Activated T-helper 1 cell treated with anti-CD3 and anti-CD28 coated beads, Interleukin-2, amount 50 U/mL, for 16 hours (primary cell): ENCODE measurements at places on chromosomes 11 and 22.

DNA sequence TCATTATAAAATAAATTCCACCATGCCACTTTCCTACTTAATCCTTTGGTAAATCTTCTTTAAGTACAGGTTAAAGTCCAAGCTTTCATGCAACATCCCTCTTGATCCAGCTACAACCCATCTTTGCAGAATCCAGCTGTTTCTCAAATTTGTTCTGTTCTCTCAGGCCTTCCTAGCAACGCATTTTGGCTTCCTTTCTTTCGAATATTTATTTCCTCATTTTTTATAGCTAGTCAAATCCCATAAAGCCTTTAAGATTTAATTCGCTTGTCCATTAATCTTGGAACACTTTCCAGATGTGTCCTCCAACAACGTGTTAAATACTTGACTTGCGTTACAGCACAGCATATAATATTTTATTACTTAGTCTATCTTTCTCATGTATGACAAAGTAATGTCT lies 600.1 kb upstream of the CHORDC1 start:
- DNase-seq = no peak

GRCh38 chr11:109902764-109903433 lies 190.3 kb upstream of the ZC3H12C start:
- no peak for DNase-seq

GRCh38 chr22:28882545-28882877 lies 861 bp upstream of the ZNRF3 start:
- no peak for DNase-seq

DNA sequence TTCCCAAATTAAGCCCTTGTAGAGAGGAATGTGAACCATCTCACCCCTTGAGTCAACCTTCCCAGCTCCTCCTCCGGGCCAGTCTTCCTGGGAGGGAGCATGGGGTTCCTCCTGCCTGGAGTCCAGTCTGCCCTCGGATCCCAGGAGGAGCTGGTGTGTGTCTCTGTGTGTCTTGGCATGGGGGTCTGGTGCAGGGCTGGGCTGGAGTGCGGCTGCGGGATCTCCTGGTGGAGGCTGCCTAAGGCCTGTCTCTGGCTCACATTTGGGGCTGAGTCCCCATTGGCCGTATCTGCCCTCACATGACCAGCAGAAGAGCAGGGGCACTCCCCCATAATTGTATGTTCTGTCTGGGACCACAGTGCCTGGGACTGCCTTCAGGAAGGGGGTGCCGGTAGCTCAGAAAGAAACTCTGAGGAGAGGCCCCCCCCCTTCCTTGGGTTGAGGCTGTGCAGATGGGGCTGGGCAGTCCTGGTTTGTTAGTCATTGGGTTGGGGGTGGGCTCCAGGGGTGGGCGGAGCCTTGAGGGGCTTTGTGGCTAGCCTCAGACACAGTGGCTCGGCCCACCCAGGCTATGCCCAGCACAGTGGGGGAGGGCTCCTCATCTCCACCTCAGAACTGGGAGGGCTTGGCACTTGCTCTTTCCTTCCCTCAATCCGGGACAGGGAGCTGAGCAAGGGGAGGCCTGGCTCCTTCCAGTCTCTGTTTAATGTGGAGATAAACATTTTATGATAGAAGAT lies 2.9 kb downstream of the C1QTNF5 start:
- DNase-seq = no peak

DNA sequence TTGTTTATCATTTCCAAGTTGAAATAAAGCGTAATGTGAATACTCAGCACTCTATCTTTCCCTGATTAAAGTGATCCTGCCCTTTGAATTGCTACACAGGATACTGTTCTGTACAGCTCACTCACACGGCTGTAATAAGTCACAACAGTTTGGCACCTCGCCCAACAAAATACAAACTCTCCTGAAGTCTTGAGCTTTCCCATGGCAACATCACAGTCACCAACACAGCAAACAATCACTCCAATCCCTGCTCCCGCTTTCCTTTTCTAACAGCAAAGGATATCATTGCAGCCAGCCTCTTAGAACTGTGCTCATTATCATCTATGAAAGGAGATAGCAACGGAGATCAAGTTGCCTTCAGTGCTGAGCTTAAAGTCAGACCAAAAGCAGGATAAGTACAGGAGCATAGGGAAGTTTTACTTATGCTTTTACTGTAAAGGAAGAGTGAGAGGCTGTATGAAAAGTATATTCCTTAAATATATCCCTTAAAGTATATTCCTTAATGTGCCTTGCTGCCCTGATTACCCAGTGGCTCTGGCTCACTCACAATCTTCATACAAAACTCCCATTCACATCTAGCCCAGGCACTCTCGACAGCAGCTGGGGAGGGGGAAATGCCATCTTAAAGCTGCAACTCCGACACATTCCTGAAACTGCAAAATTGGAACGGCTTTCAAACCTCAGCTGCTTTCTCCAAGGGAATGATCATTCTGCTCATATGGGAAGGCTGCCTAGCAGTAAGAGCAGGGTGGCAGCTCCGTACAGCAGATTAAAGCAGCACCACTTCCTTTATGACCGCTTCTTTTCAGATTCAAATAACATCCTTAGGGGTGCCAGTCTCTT lies 35.8 kb downstream of the MAML2 start:
- no peak for DNase-seq

- no peak for DNase-seq
These were observed 4.8 kb downstream of the DSCAML1 start for GRCh38 chr11:117792241-117792640.

GRCh38 chr11:43969543-43969942 lies 27.1 kb downstream of the C11orf96 start:
- DNase-seq = no peak

DNA sequence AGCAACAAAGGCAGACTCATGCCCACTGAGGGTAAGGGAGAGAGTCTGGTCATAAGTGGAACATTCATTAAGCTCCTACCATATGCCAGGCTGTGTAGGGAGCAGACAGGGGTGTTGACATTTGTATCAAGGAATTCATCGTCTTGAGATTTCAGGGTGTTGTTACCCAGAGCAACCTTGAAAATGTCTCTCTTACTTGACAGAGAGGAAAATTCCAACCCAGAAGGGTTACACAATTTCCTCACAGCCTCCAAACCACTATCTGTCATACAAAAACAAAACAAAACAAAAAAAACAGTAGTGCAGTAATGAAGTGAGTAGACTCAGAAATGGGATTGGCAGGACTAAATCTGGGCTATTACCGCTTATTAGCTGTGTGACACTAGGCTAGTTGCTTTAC lies 113.2 kb downstream of the MIAT start:
- no peak for DNase-seq

- DNase-seq = no peak
These were observed 12.6 kb downstream of the RHBDD3 start for GRCh38 chr22:29255064-29255621.

DNA sequence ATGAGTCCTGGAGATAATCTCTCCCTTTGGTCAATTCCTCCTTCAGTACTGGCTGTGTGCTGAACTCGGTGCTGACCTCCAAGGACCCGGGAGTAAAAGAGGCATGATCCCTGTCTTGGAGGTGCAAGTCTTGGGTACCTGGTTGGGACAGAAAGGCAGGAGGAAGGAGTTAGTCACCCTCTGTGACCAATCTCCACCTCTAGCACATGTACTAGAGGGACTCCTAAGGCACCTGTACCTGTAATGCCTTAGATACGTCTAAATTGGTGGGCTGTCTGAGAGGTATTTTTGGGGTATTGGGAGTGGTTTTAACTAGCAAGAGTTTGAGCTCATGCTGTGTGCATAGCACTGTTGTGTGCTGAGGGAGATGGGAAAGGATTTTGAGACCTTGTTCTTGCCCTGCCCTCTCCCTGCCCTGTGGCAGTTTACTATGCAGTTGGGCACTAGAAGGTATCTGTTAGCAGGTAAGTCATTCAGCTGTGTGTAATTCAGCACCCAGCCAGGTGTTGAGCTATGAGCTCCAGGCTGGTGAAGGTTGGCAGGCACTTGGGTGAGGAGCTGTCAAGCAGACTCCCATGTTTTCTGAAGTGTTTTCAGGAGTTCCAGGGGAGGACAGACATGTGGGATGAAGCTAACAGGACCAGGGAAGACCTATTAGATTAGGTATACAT lies 2.5 kb downstream of the PANX1 start:
- no peak for DNase-seq

- DNase-seq = no peak
These were observed 21.1 kb upstream of the KLHL35 start for GRCh38 chr11:75453916-75454655.

DNA sequence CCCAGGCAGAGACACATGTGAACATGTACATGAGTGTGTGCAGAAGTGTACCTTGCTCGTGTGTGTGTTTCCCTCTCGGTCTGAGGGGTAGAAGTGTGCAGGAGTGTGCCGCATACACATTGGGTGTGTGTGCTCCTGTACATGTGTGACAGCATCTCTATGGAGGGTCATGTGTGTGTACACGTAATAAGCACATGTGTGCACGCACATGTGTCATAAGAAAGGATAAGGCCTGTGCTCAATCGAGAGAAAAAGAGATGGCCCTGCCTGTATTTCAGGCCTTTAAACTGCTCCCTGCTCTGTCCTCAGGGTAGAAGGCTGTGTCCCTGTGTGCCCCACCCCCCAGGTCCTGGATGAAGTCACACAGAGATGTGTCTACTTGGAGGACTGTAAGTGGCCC lies 61.8 kb downstream of the OTOG start:
- no peak for DNase-seq

- DNase-seq = no peak
These were observed 35.9 kb upstream of the HORMAD2 start for GRCh38 chr22:30044369-30044768.

DNA sequence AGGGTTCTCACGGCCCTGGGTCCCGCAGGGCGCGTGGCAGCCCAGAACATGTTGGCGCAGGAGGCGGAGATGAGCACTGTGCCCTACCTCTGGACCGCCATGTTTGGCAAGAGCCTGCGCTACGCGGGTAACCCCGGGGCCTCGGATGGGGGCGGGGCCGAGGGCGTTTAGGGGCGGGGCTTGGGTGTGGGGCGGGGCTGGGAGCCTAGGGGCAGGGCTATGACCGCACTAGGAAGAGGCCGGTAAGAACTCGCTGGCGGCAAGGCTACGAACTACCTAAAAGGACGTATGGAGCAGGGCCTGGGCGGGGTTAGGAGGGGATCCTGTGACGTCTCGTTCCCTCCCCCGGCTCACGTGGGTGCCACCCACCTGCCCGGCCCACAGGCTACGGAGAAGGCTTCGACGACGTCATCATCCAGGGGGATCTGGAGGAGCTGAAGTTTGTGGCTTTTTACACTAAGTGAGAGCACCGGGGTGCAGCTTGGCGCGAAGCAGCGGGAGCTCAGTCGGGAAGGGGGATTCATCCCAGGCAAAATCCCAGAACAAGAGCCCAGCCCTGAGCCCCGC lies 2.8 kb upstream of the LZTR1 start:
- peak; percentile 41 for DNase-seq

GRCh38 chr11:64119700-64120099 lies 46.2 kb downstream of the MACROD1 start:
- DNase-seq = no peak

DNA sequence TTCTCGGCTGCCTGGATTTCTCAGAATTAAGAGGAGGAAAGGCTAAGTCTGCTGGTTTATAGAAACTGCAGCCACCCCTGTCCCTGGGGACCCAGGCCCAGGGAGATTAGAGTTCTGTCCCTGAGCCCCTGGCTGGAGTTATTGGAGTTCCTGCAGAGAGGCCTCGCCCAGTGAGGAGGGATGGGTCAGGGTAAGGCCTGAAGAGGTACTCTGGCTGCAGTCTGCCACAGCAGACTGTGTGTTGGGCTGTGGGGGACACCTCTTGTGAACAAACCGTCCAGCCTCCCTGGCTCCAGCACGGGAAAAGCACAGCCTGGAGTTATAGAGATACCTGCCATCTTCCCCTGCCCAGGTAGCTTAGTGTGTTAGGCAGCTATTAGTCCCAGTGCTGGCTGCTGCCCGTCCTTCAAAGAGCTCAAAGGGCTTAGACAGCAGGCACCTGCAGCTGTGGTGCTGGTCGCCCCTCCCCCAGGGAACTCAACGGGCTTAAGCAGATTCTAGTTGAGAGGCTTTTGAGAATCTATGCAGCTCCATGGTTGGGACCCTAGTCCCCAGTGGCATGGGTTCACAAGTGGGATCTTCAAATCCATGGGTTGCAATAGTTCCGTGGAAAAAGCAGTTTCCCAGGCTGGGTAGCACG lies 36.6 kb upstream of the MUC15 start:
- DNase-seq = no peak

DNA sequence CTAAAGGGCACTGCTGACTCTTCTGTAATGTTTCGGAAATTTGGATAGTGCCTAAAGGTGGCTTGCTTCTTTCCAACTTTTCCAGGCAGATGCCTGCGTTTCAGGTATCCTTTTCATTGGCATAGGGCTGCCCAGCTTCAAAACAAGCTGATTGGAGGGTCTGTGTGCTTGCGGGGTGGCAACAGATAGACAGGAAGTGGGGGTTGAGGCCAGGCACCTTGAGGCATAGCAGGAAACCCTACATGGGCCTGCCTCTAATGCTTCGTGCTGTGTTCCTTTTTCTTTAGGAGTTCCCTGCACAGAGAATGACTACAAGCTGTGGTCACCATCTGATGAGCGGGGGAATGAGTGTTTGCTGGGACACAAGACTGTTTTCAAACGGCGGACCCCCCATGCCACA lies 92.2 kb upstream of the SORL1-AS1 start:
- DNase-seq = no peak

GRCh38 chr22:26552466-26552865 lies 37.5 kb downstream of the TPST2 start:
- no peak for DNase-seq

- DNase-seq = no peak
These were observed 18.5 kb downstream of the KRTAP5-5 start for GRCh38 chr11:1647901-1648652.

- DNase-seq = no peak
These were observed 11.2 kb upstream of the MALAT1 start for GRCh38 chr11:65487467-65488272.

GRCh38 chr11:121464352-121464946 lies 11.7 kb upstream of the SORL1-AS1 start:
- peak; percentile 60 for DNase-seq

DNA sequence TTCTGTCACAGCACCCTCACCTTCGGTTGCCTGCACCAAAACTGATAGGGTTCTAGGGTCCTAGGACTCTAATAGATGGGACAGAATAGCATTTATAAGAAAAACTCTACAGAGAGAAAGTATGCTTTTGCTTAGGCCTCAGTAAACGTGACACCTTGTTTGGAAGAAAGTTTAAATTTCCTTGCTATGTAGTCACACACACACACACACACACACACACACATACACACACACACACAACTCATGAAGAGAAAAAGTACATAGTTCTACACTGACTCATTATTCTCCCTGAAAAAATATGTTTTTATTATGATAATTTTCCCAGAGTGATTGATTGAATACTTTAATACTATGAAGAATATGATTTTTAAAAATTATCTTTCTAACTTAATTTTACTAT lies 220.8 kb upstream of the SNX19 start:
- no peak for DNase-seq

- no peak for DNase-seq
These were observed 51.8 kb downstream of the MICAL3 start for GRCh38 chr22:17972385-17973191.

GRCh38 chr22:25976356-25976755 lies 192.9 kb upstream of the SEZ6L start:
- no peak for DNase-seq

- no peak for DNase-seq
These were observed 423.9 kb downstream of the SOX6 start for GRCh38 chr11:15932417-15932816.

GRCh38 chr11:17350455-17351171 lies 987 bp upstream of the NCR3LG1 start:
- no peak for DNase-seq
